Endothelial cell of umbilical vein (primary cell): ENCODE measurements at places on chromosomes 4 and X.

DNA sequence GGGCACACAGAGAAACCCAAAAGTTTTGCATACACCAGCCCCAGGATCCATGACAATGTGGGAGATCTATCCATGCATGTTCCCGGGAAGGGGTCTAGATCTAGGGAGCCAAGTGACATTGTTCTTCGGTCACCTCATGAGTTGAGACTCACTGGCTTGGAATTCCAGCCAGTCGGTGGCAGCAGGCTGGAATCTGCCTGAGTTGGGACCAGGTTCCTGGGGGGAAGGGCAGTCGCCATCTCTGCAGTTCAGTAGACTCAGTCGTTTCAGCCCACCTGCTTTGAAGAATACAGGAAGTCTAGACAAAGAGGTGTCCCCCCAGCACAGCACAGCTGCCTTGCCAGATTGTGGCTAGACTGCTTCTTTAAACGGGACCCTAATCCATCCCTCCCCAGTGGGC is 46.0 kb upstream of the PBDC1 start:
- no peak for DNase-seq

DNA sequence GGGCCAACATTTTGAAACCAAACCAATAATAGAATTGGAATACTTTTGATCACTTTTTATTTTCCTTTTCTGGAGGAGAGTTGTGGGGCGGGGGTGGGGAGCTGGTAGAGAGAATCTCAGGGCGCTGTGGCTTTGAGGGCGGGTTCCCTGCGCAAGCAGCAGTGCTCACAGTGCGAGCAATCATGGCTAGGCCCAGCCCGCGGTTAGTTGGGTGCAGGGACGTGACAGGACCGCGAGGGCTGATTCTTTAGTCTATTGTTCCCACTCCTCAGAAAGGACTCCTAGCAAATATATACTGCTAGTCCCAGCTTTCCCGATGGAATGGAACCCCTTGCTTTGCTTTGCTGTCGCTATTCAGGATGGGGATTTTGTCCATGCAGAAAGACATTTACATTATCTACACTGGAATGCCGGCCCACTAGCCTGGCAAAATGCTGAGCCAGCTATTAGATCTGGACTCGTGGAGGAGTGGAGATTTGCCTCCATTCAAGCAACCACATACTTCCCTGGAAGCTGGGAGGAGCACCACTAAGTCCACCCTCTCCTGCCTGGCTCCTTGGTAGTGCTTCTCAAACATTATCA is 23.9 kb upstream of the APLN start:
- peak; percentile 1 for DNase-seq

DNA sequence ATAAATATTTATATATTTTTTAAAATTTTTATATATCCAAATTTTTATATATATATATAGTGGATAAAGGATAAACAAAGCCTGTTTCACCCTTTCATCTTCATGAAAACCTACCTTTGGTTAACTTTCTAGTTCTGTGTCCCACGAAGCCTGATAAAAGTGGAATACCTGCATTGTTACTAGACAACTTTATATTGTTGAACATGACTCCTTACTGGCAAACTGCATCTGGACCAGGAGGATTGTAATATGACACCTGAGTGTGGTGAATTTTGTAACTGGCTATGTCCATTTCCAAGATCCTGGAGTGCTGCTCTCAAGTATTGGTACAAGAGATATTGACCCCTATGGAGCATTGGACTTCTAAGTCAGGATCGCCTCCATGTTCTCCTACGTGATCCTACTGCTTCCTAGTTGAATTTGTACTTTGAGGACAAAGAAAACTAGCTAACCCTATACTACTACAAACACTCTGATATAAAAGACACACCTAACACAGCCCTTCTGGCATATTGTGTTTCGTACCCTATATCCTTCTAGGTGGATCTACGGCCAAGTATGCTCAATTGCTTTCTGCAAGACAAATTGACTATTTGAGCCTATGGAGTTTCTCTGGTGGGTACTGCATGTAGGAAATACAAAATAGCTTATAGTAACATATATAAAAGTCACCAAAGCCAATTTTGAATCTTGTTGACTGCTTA is 61.3 kb upstream of the PRRG1 start:
- DNase-seq: no peak

GRCh38 chrX:70454441-70455365 is 10.1 kb downstream of the DLG3 start:
- DNase-seq: peak; percentile 49
